Fibroblast of skin of abdomen (primary cell): ENCODE measurements at places on chromosomes 13 and 19.
A peak's percentile ranks its signal among the peaks of the same experiment; 100 is the strongest.

DNA sequence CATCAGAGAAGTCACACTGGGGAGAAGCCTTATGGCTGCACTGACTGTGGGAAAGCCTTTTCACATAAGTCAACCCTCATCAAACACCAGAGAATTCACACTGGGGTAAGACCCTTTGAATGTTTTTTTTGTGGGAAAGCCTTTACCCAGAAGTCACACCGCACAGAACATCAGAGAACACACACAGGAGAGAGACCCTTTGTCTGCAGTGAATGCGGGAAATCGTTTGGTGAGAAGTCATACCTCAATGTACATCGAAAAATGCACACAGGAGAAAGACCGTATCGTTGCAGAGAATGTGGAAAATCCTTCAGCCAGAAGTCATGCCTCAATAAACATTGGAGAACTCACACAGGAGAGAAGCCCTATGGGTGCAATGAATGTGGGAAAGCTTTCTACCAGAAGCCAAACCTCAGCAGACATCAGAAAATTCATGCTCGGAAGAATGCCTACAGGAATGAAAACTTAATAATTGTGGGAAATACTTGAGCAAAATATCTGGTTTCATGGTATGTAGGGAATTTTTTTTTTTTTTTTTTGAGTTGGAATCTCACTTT, 30.7 kb downstream of the ZNF793 start:
- DNase-seq, result no peak

GRCh38 chr19:54399189-54399588, 16.1 kb upstream of the TTYH1 start:
- no peak for DNase-seq

GRCh38 chr19:47272448-47273312, 2.0 kb upstream of the INAFM1 start:
- DNase-seq, result peak; percentile 91

DNA sequence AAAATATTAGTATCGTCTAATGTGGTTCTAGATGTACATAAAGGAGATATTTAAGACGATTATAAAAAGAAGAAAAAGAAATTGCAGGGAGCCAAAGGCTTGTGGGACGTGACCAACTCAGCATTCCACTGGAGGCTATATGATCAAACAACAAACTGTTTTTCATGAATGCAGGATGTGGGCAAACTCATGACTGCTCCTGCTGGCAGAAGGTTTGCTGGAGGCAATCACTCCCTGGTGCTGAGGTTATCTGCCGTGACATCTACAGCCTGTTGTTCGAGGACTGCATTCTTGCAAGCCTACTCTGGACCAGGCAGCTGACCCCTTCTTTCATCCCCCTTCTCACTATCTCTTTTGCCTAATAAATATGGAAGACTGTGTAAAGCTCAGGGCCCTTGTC, 518.1 kb downstream of the UQCRFS1 start:
- DNase-seq, result no peak

GRCh38 chr13:75455962-75456361, 26.0 kb downstream of the TBC1D4 start:
- no peak for DNase-seq

DNA sequence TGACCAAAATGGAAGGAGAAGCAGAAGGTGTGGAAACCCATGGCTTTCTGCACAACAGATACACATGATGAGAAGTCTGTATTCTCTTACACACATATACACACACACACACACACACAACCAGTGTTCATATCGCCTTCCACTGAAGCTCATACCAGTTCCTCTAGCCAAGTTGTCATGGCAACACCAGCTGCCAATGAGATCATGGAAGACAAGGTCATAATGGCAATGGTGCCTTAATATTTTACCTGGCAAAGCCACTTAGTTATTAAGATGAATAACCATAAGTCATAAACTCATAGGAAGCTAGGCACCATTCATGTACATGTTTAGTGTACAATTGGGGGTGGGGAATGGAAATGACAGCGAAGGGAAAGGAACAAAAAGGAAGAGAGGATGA, 2.6 kb upstream of the DHRS12 start:
- peak; percentile 25 for DNase-seq

DNA sequence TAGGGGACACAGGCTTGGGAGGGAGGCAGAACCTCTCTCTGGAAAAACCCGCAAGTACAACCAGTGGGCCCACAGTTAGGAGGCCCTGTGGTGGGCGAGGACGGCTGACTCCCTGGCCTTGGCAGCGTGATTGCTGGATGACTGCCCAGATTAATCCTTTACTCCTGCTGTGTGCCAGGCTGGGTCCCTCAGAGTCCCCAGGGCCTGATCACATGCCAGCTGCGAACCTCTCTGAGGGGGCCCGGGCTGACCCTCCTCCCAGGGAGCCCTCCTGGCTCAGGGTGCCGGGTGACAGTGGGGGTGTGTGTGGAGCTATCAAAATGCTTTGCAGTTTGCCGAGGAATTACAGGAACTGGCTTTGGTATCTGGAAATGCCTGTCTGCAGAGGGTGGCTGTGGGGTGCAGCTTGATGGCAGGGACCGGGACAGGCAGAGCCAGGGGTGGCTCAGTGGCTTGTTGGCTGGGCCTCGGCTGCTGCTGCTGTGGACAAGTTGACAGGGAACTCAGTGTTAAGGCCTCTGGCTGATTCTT, 48.9 kb downstream of the DNM2 start:
- DNase-seq, result no peak
